ENCODE measurements at places on chromosomes 7 and 10.

DNA sequence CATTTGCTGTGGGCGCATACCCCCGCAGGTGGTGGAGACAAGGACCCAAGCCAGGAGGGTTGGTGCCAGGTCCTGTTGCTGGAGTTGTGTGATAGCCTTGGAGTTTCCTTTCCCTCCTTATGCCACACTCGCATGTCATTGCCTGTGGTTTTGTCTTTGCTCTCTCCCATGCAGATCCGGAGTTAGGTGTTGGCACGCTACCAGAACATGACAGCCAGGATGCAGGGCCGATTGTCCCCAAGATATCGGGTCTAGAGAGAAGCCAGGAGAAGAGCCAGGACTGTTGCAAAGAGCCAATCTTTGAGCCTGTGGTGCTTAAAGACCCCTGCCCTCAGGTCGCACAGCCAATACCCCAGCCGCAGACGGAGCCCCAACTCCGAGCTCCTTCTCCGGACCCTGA is 369.2 kb upstream of the GALNT17 start:
- no peak for DNase-seq

- DNase-seq, result no peak
Measured at GRCh38 chr7:84624527-84624926, 429.9 kb upstream of the SEMA3A start.

DNA sequence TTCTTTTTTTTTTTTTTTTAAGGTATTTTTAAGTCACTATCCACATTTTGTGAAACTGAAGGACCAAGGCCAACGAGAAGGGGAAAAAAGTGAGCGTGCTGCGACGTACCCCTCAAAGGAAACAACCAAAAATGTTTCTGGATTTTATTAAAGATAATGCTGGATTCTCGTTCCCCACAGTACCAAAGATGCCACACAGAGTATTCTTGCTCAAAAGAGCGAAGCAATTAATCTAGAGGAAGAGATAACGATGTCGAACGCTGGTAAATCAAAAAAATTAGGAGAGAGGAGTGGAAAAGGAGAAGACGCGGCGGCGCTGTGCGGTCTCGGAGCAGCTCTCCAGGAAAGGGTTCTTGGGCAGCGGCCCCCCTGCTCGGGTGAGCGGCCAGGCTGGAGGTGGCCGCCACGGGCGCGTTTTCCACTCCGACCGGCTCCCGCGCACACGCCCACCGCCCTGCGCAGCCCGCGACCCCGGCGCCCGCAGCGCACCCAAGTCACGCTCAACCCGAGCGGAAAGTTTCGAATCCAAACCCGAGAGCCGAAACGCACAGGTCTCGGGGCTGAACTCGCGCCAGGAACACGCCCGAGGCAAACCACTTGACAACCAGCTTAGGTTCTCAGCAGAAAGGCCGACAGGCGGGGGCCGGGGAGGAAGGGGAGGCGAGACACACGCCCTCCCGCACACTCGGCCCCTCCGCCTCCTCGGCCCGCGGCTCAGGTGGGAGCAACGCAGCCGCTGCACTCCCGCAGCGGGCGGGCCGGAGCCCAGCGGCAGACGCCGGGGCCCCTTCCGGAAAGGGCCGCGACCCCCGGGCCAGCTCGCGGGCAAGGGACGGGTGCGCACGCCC is 989 bp downstream of the SRPK2 start:
- DNase-seq, result peak; percentile 74

DNA sequence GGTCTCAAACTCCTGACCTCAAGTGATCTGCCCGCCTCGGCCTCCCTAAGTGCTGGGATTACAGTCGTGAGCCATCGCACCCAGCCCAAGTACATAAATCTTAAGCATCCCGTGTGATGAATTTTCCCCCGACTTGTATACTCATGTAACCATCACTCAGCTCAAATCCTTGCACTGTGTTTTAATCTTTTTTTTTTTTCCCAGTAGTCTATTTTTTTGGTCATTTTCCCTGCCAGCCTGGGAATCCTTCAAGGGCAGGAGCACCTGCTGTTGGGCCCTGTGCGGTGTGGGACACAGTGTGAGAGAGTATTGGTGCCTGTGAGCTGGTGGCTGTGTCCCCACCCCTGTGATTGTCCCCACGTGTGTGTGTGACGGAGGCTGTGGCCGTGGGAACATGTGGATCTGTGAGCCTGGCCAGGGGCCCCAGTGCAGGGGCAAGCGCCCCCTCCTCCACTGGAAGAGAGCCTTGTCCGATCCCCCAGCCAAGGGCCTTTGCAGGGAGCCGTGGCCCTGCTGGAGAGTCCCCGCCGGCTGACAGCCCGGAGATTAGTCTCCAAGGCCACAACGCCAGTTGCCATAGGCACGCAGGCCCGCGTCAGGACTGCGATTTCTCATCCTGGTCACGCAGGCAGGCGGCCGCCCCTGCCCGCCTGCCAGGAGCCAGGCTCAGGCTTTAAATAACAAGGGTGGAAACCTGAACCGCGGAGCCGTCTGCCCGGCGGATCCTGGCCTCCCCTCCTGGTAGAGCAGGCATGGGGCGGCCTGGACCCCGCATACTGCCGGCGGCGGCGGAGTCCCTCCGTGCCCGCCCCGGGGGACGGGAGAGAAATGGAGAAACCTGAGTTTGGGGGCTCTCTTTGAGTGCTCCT is 26.5 kb downstream of the GTF2IRD1 start:
- DNase-seq, result peak; percentile 83

DNA sequence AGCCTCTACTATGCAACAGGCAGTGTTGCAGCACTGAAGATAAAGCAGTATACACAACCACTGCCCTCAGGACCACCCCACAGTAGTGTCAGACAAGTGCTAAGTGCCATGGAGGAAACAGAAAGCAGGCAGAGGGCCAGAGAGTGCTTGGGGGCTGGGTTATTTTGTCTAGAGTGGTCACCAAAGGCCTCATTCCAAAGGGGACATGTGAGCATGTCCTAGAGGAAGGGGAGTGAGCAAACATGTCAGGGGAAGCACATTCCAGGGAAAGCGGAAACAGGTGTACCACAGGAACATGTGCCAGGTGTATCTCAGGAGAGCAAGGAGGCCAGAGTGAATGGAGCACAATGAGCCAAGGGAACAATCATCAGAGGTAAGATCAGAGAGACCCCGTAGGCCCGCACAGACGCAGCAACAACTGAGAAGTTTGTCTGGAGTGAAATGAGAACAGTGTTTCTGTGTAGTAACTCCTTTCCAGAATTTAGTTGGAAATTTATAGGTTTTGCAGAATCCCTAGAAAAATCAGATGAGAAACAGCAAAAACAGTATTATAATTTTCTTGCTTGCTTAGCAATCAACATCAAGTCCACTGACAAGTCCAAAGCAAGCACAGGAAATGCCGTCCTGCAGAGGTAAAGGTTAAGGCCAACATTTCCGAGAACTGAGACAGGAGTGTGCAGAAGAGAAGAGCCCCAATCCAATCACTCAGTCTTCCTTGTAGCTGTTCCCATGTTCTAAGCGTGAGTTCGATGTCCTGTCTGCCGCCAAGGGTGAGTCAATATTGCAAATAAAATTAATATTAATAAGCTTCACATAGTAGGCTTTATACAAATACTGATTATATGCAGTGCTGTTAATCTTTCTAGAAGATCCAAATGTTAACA is 67.3 kb downstream of the SGMS1 start:
- no peak for DNase-seq

GRCh38 chr10:113222207-113222606 is 272.2 kb downstream of the TCF7L2 start:
- no peak for DNase-seq

GRCh38 chr7:141074162-141074991 is 513 bp downstream of the TMEM178B start:
- peak; percentile 35 for DNase-seq

GRCh38 chr10:107502229-107502985 is 337.9 kb upstream of the SORCS1 start:
- no peak for DNase-seq

- no peak for DNase-seq
Measured at GRCh38 chr10:93336110-93336509, 146.0 kb downstream of the MYOF start.

DNA sequence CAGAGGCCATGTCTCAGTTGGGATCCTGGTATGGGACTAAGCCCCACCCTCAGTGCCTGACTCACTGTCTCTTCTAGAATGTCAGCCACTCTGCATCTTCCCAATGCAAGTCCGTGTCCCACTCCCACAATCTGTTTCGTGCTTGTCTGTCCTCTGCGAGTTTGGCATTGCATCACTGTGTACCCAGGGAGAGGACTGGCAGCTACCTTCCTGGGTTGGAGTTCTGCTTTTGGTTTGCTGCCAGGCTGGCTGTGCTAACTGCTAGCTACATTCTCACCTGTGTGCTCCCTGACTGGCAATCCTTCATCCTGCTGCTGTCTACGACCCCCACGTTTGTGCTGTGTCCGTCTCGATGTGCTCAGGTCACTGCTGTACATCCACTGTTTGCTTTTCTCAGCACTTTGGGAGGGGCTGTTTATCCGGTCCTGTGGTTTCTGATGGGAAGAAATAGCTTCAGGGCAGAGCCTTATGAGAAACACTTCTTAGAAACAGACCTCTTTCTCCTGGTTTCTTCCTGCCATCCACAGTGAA is 56.0 kb upstream of the GLI3 start:
- no peak for DNase-seq
